ENCODE measurements at places on chromosomes 1 and 21.

DNA sequence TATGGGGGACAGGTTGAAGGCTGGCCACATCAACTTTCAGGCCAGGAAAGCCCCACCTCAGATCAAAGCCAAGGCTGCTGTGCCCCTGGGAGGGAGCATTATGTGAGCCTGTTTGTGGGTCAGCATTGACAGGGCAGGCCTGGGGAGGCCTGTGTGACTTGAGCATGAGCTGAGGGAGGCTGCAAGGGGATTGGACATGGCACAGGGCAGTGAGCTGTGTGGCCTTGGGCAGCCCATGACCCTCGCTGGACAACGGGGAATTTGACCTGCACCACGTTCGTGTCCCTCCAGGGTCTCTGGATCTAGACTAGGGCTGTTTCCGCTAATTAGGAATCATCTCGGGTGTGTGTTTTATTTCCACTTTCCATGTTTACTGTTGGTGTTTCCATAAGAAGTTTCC is 17.5 kb upstream of the LEFTY1 start:
- DNase-seq: no peak

GRCh38 chr1:2400950-2401649 is 9.5 kb downstream of the RER1 start:
- DNase-seq: no peak

DNA sequence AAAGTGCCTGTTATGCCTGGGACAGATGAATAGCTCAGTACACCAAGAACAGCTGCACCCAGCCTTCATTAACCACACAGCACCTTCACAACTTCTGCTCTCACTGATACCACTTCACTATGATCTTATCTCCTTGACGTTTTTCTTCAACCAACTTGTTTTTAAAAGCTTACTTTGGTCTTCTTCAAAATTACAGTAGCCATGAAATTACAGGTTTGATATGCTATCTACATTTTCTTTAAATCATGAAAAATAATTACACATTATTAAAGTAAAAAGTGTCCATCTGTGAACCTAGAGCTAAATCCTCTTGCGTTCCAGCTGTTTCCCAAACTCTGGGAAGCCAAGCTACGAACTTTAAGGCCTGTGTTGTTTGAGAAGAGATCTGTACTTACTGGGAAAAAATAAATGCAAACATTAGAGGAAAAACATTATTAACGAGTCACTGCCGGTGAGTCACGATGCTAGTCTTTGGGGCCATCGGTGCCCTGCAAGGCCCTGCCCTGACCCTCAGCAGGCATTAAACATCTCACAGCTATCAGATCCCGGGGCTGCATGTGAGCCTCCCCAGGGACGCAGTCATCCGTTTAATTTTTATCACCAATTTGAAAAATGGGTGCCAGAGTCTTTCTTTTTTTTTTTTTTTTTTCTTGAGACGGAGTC is 56.3 kb upstream of the GPR153 start:
- DNase-seq: peak; percentile 6

DNA sequence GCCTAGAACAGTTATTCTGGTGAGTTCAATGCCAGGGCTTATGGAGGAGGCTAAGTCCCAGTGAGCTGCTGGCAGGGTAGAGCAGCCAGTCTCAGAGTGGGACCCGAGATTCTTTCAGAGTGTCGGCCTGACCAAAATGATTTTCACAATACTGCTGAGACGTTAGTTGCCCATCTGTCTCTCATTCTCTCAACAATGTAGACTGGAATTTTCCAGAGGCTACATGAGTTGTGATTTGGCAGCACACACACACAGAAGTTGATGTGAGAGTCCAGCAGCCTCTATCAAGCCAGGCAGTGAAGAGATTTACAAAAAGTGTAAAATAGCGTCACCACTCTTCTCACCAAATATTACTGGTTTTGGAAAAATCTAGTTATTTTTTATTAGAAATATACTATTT is 21.7 kb downstream of the CACNA1S start:
- DNase-seq: no peak

- no peak for DNase-seq
These were observed 37.1 kb downstream of the PIGK start for GRCh38 chr1:77182083-77182482.

- no peak for DNase-seq
These were observed 139.1 kb upstream of the FMN2 start for GRCh38 chr1:239952348-239953308.

DNA sequence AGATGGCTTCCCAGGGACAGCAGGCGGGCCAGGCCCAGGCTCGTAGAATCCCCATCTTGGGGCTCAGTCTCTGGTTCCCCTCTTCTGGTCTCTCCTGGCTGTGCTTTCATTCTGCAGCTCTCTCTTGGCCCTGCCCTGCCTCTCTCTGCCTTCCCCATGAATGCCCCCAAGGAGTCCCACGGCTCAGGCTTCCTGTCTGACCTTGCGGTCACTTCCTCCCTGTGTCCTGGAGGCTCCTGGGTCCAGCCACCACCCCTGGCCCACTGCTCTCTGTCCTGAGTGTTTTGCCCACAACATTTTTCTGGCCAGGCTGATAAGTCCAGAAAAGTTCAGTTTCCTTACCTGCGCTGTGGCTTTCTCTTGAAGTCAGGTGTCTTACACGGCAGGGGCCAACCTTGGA is 29.1 kb downstream of the PIGP start:
- no peak for DNase-seq

- DNase-seq: no peak
These were observed 12.0 kb upstream of the TTLL10 start for GRCh38 chr1:1161683-1162079.

DNA sequence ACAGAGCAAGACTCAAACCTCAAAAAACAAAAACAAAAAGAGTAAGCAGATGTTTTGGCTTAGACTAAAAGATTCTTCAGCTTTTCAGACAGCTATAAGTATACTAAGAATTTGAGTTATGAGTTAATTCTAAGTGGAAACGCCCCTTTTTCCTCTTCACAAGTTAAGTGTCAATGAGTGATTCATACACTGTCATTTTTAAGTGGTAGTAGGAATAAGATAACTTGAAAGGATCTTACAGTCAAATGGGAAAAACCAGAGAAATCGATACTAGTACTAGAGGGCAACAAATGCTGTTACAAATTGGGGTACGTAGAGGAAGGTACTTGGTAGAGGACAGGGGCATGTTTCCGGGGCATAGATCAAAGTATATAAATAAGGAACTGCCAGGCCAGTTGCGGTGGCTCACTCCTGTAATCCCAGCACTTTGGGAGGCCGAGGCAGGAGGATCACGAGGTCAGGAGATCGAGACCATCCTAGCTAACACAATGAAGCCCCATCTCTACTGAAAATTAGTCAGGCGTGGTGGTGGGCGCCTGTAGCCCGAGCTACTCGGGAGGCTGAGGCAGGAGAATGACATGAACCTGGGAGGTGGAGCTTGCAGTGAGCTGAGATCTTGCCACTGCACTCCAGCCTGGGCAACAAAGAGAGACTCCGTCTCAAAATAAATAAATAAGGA is 7.4 kb downstream of the H3-3A start:
- no peak for DNase-seq

GRCh38 chr1:92026806-92027205 is 3.0 kb upstream of the EPHX4 start:
- DNase-seq: no peak

DNA sequence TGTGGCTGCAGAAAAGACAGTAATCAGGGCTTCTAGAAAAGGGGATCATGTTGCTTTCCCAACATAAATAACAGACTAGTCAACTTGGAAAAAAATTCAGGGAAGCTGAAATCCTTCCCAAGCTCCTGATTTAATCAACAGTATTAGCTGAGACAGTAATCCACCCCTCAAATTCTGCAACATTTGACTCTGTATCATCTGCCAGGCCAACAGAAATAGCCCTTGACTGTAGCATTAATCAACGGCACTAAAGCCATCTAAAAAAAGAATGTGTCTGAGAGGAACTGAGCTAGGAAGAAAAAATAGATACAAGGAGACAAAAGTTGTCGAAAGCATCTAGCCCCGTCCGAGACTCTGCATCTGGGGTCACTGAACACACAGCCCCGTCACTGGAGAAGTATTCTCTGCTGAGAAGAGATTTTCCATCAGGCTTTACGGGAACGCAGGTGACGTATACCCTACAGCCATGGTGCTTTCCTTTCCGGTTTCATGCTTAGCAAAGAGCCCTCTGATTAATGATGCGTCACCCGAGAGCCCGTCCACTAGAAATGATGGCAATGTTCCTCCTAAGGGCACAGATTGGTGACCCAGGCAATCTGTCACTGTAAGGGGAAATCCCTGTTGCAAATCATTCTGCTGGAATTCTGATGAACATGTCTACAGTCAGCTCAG is 42.1 kb upstream of the TP53BP2 start:
- peak; percentile 98 for DNase-seq

GRCh38 chr1:218413179-218413578 is 68.0 kb downstream of the TGFB2 start:
- DNase-seq: no peak

DNA sequence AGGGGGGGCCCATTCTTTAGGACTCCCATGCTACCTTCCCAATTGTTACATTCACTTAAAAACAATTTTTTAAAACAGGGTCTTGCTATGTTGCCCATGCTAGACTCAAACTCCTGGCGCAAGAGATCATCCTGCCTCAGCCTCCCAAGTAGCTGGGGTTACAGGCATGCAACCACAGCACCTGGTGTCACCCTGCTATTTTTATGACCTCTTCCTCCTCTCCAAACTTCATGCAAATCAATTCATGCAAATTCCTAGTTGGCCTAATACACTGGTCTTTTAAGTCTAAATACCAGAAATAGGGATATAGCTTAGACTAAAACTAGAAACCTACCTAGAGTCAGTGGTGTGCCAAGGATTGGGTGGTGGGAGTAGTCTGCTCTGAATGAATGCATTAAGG is 30.1 kb downstream of the CDKN2C start:
- DNase-seq: no peak

DNA sequence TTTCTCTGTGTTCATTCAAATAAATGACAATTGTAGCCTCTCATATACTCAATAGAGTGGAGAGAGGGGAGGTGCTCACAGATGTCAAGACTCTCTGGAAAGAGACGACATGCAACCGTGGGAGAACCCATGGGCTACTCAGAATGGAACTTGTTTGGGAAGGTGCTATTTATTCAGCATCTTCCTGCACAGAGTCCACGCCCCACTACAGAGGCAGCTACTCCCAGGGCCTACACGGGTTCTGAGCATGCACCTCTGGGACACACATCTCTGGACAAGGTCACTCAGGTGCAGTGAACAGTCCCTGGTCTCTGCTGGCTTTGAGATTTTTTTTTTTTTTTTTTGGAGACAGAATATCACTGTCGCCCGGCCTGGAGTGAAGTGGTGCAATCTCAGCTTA is 64.1 kb downstream of the NID1 start:
- no peak for DNase-seq

DNA sequence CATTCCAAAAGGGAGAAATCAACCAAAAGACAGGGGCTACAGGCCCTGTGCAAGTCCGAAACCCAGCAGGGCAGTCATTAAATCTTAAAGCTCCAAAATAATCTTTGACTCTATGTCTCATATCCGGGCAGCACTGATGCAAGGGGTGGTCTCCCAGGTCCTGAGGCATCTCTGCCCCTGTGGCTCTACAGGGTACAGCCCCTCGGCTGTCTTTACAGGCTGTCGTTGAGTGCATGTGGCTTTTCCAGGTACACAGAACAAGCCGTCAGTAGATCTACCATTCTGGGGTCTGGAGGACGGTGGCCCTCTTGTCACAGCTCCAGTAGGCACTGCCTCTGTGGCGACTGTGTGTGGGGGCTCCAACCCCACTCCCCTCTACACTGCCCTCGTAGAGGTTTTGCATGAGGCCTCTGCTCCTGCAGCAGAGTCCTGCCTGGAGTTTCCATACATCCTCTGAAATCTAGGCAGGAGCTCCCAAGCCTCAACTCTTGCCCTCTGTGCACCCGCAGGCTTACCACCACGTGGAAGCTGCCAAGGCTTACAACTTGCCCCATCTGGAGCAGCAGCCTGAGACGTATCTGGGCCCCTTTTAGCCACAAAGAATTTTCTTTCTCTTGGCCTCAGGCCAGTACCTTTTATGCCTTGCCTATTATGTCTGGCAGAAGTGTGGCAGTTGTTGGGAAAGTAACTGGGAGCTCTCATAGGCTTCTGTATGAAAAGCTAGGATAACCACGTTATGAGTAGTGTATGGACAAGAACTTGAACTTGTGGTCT is 52.5 kb downstream of the POU2F1 start:
- no peak for DNase-seq

- no peak for DNase-seq
These were observed 149.6 kb downstream of the C1orf21 start for GRCh38 chr1:184536246-184536985.

- no peak for DNase-seq
These were observed 25.1 kb upstream of the PHGDH start for GRCh38 chr1:119686661-119687060.

DNA sequence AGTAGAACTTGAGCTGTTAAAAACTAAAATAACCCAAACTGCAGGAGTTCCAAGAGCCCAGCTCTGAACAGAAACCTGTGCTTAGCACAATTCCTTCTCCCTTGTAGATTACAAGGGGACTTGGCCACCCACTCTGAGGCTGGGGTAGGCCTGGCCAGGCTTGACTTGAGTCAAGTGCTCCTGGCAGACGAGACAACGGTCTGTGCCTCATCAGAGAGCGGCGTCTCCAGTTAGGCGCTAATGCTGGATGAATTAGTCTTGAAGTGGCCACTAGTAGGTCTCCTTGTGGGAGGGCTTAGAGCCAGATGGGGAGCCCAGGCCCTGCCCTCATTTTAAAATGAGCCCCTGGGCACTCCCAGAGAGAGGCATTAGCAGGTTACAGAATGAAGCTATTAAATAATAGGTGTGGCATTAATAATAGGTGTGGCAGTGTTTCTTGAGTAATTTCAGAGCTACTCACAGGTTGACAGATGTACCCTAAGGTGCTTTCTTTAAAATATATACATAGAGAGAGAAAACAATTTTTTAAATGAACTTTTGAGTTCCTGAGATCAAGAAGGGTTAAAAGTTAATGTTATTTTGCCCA is 1.1 kb downstream of the EEIG2 start:
- DNase-seq: no peak

- no peak for DNase-seq
These were observed 2.0 kb upstream of the ANKRD35 start for GRCh38 chr1:145887631-145888030.

- DNase-seq: no peak
These were observed 66.0 kb upstream of the BACH1 start for GRCh38 chr21:29232530-29233255.

- no peak for DNase-seq
These were observed 6.3 kb downstream of the ZMPSTE24 start for GRCh38 chr1:40264354-40264781.

All from non-pigmented ciliary epithelial cell (primary cell).